ENCODE measurements at places on chromosomes 13 and 19.
A peak's percentile ranks its signal among the peaks of the same experiment; 100 is the strongest.

- no peak for DNase-seq
Observed at GRCh38 chr19:41298348-41298964, 11.5 kb upstream of the CCDC97 start.

DNA sequence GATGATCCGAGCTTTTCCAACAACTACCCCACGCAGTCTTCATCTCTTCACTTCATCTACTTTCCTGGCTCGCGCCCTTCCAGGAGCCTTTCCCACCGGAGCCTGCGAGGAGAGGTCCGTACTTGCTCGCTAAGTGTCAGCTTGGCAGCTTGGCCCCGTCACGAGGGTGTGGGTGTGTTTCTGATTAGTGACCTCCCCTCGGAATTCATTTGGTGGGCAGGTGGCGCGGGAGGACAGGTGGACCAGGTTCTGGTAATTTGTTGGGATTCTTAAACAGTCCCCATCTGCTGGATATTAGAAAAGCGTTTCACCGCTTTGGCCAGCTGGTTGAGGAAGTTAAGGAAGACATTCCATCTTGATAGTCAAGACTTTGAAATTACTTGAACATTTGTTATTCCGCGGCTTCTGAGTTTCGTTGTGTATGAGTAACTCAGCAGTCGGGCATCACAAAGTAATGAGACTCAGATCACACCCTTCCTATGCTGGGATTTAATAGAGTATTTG lies 515 bp downstream of the UFM1 start:
- DNase-seq = peak; percentile 32

DNA sequence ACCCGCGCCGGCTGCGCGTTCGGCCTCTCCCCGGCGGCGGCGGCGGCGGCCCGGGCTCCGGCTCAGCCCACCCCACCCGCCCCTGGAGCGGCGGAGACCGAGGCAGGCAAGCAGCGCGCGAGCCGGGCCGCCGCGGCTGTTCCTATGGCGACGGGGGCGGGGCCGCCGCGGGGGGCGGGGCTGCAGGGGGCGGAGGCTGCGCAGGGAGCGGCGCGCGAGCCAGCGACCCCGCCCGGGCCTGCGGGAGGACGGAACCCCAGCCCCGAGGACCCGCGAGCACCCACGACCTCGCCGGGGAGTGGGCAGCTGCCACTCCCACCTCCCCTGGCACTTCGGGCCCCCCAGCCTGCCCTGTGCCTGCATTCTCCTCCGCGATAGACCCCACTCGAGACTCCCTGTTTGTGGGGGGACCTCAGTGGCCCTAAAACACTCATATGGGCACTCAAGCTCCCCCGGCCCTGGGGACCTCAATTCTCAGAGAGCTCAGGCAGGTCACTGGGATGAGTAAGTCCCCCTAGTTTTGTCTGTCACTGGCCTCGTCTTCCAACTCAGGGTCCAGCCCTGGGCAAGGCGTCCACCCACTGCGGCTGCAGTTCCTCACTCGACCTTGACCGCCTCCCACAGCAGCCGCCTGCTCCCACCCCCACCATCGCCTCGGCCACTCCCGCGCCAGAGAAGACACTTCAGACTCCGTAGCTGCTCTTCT lies at the start of gene CTXN1:
CTXN1 (minus strand) TSS at position 115 of the 706 bp plus-strand sequence. CDS start 597 bp downstream, outside the sequence.
- no peak for DNase-seq

- DNase-seq = no peak
Observed at GRCh38 chr13:29858231-29858630, 7.8 kb upstream of the UBL3 start.

- DNase-seq = no peak
Observed at GRCh38 chr13:67130444-67130843, 99.7 kb downstream of the PCDH9 start.

DNA sequence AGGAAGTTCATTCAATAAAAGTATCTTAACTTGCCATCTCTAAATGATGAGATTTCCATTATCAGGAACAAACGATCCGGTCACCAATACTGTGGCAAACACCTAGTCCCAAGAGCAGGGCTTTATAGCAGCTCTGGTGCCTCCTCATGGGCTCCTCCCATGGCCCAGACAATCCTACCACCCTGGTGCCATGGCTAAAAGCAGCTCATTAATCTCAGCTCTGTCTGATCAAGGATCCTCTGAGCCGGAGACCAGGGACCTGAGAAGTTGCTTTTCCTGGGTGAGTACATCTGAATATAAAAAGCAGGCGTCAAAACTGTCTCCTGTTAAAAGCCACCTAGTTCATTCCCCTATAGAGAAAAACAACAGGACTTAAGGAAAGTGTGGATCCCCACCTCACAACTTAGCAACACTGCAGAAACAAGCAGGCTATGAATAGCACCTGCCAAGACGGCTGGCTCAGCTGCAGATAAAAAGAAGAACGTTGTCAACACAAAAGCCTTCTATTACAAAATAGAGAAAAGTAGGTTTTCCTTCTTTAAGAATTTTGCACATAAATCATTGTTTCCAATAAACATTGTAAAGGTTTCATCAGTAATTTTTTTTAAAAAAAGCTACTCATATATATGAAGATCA lies 30.3 kb downstream of the TSHZ3 start:
- DNase-seq = no peak

GRCh38 chr13:79353693-79354092 lies 52.4 kb downstream of the RBM26 start:
- no peak for DNase-seq

DNA sequence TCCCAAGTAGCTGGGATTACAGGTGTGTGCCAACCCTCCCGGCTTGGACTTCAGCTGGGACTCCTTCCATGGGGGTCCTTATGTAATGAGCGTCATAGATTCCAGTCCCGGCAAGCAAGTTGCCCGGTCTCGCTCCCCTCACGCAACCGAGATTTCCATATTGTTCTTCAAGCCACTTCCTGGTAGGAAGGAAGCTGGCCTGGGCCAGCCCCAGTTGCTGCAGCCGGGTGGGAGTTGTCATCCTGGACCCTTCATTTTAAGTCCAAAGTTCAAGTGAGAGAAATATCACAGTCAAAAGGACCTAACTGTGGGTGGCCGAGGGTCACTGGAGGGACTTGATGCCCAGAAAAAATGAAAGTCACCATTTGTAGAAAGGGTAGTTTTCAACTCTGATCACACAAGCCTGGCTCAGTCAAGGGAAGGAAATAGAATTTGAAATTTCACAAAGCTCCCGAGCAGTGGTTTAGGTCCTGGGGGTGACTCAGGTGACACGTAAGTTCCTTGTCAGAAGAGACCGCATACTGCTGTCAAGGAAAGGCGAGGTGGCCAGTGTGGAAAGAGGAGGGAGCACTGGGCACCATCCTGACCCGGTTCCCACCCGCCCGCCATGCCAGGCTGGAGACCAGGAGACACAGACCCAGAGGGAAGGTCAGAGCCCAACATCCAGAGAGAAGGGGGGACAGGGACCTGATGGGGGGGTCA lies 5.3 kb downstream of the FGF21 start:
- DNase-seq = no peak

DNA sequence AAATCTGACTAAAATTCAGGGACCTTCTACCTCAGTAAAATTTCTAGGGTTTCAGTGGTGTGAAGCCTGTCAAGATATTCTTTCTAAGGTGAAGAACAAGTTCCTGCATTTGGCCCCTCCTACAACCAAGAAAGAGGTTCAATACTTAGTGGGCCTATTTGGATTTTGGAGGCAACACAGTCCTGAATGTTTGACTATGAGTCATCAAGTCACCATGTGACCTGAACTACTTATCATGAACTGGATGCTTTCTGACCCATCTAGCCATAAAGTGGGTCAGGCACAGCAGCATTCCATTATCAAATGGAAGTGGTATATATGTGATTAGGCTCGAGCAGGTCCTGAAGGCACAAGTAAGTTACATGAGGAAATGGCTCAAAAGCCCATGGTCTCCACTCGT lies 163.0 kb upstream of the IRS2 start:
- DNase-seq = no peak

- DNase-seq = peak; percentile 46
Observed at GRCh38 chr19:38389101-38389925, 816 bp downstream of the SPRED3 start.
